Amniotic stem cell (primary cell): ENCODE measurements at places on chromosomes 16 and 17.

- no peak for DNase-seq
Observed at GRCh38 chr16:67054901-67055300, 26.0 kb downstream of the CBFB start.

DNA sequence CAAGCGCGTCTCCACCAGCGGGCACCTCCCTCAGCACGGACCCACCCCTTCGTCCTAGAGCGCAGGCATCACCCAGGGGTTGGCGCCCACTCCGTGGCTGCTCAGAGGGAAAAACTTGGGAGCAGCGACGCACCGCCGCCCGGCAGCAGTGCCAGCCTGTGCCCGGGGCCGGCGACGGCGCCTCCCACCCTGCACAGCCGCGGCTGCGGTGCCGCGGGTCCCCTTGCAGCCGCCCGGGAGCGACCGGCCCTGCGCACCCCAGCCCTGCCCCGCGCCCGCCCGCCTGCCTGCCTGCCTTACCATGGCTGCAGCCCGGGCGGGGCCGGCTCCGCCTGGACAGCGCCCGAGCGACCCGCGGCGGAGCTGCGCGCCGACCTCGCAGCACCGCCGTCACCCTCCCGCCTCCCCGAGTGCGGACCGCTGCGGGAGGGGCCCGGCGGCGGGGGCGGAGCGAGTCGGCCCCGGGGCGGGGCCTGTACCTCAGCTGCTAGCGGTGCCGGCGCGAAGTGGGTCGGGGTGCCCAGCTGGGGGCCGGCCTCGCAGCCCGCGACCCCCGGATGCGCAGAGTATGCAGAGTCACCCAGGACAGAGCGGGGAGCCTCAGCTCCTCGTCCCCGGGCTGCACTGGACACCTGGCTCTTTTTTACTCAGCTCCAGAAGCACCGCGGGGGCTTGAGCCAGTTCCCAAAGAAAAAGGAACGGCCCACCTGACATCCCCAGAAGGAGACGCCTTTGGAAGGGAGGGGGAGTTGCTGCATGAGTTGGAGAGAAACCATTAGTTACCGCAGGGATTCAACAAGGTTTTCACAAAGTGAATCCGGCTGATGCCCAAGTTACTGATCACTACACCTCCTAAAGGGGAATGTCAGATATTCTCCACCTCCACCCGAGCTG, 17.5 kb upstream of the MTMR4 start:
- no peak for DNase-seq

GRCh38 chr17:2018716-2019510, 6.2 kb downstream of the RTN4RL1 start:
- DNase-seq: no peak

GRCh38 chr17:65131240-65131639, 5.9 kb upstream of the RGS9 start:
- DNase-seq: no peak

DNA sequence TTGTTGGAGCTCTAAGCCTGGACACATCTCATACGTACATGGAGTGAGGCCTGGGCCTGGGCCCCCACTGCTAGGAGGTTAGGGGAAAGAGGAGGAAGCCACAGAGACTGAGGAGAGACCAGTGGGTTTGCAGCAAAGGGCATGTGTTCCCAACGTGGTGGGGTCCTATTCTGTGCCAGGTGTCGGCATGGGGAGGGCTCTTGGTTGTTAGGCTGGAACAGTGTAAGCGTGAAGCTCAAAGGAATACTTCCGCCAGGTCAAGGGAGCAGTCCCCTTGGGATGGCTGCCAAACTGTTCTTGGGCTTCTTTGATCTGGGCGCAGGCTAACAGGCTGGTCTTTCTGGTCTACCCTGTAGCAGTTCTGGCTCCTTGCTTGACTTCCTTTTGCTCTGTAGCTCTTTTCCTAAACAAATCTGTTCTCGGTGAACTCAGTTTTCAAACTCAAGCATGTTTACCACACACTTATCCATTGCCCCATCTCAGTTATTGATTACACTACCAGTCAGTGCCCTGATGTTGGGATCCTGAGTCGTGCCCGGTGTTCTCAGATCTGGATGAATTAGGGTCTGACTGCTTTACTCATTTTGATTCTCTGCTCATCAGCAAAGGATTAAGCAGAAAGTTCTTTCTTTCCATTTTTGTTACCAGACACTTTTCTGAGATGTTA, 36.4 kb downstream of the GPT2 start:
- no peak for DNase-seq

GRCh38 chr17:77127735-77128361, 12.9 kb upstream of the SEC14L1 start:
- no peak for DNase-seq

DNA sequence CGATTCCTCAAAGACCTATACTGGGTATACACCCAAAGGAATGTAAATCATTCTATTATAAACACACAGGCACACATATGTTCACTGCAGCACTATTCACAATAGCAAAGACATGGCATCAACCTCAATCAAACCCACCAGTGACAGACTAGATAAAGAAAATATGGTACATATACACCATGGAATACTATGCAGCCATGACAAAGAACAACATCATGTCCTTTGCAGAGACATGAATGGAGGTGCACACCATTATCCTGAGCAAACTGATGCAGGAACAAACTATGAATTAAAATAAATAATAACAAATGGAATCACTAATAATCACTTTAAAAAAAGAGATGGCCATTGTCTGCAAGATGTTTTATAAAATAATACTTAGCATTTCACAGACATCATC, 380.1 kb downstream of the GRIN2A start:
- DNase-seq: no peak

- DNase-seq: no peak
Observed at GRCh38 chr16:56641166-56641565, 2.7 kb downstream of the MT1A start.

DNA sequence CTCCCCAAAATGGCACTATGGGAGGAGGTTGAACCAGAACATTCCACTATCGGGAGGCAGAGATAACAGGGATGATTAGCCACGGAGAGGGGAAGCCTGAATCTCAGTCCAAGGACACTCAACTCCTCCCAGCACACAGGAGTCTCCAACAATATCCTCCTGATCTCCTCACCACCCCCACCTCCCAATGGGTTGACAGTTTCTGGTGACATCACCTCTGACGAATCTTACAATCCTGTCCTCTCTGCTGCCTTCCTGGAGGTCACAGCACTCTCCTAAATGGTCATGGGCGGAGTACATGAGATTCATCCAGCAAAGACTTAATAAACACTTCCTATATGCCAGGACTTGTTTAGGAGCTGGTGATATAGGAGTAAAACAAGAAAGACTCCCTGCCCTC, 80.9 kb downstream of the SLC6A2 start:
- no peak for DNase-seq

DNA sequence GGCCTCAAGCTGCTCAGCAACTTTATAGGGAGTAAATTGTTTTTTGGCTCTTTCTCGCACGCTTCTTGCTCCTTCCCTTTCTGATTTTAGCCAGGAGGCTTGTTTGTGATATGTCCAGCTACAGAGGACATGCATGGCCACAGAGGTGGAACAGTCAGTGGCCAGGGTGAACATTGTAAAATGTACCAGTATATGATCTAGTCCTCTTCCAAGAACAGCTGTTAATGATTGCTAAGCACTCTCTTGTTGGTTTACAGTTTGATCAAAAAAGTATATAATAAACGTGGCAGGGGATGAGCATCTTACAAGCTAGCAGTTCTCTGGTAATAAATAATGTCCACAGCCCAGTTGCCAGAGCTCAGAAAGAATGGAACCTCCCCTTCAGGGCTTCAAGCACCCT, 461.7 kb upstream of the DYNLRB2 start:
- DNase-seq: no peak

GRCh38 chr16:28145796-28146195, 66.0 kb downstream of the XPO6 start:
- DNase-seq: no peak

- peak; percentile 61 for DNase-seq
Observed at GRCh38 chr16:53768593-53768992, 64.6 kb downstream of the FTO start.

- no peak for DNase-seq
Observed at GRCh38 chr16:89924297-89924924, 1.3 kb downstream of the TUBB3 start.

GRCh38 chr16:69563605-69564580, 1.9 kb upstream of the NFAT5 start:
- DNase-seq: no peak

DNA sequence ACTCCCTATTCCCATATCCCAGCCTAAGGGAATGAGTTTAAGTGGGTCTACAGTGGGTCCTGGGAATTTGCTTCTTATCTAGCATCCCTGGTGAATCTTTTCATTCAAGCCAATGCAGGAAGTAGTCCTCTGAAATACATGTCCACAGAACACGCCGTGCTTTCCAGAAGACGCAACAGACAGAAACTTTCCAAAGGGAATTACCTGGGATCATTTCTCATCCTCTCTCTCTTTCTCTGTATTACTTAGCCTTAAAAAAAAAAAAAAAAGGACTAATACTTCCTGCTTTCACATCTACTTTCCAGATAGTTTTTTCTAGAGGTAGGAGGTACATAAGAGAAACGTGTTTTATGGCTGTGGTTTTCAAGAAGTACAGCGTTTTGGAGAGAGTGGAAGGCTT, 499.0 kb downstream of the MAF start:
- DNase-seq: no peak

- DNase-seq: no peak
Observed at GRCh38 chr16:49366669-49367068, 6.9 kb upstream of the C16orf78 start.

- no peak for DNase-seq
Observed at GRCh38 chr16:88022076-88023042, 71.1 kb downstream of the BANP start.

DNA sequence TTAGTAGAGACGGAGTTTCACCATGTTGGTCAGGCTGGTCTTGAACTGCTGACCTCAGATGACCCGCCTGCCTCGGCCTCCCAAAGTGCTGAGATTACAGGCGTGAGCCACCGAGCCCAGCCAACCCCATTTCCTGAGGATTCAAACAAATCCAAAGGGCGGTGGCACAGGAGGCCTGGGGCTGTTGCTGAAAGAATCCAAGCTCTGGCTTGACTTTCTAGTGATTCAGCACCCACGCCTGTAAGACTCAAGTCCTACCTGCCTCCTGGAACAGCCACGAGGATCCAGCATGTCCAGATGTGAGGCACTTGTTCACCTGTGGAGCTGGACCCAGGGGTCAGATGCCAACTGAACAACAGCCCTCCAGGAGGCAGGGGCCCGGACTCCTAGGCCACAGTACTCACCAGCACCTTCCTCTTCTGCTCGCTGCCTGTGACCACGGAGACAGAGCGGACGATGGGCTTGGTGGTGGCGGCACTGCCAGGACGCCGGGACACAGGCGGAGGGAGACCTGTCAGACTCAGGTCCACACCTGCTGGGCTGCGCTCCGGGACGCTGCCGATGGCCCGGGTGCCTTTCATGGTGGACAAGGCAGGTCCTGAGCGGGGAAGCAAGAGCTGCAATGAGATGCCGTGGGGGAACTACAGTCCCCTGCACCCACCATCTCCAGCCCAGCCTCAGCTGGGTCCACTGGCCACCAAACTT, 3.1 kb downstream of the CEP131 start:
- DNase-seq: no peak

DNA sequence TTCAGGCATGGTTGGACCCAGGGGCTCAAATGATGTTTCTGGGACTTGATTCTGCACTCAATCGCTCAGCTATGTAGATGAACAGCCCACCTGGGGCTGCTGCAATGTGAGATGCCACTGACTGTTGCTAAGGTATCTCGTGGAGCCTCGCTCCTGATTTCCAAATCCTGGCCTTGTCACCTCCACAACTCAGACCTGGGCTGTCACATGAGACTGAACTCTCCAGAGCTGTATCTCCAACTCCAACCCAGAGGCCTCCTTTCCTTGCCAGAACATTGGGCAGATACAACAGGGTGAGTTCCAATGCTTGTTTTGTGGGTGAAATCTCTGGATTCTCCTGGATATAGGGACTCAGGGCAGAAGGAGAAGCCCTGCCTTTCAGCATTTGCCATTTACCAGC, 79.5 kb downstream of the GNAO1 start:
- no peak for DNase-seq

DNA sequence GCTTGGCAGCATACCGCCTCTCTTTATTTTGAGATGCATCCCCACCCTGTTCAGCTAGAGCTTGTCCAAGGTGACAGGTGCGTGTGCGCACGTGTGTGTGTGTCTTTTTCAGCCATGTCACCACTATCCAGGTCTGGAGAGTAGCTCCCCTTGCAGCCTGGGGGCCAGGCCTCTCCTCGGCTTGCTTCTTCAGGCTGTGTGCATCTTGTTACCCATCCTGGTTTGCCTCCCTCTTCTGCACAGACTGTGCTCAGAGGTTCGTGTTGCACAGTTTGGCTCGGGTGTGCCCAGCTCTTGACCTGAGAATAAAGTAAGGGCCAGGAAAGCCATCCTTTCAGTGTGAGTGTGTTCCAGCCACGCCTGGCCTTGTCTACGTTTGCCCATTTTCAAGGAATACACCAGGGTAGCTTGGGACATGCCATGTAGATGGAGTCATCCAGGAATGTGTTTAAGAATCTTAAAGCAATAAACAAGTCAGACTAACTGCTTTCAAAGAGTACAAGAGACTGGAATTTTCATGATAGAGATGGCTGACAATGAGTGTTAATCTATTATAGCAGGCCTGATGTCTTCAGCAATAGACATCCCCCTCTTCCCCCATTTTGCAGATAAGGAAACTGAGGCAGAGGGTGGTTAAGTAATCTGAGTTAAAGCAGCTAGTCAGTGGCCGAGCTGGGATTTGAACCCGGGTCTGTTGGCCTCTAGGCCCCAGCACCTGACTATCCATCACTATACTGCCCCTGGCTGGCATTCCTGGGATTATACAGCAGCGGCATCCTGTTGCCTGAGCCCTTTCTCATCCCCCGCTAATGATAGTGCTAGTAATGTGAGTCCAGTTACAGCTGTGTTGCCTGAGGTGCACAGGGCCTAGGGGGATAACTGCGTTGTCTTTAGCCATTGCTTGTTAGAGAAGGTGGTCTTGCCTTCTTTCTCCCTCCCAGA, 77.9 kb downstream of the KSR1 start:
- DNase-seq: peak; percentile 53

DNA sequence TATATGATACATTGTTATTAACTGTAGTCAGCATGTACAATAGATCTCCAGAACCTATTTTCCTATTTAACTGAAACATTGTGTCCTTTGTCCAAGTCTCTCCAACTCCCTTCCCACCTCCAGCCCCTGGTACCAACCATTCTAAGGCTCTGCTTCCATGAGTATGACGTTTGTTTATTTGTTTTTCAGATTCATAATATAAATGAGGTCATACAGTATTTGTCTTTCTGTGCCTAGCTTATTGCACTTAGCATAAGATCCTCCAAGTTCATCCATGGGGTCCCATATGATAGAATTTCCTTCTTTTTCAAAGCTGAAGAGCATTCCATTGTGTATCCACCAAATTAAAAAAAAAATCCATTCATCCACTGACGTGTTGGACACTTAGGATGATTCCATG, 39.4 kb downstream of the OTOA start:
- DNase-seq: no peak

DNA sequence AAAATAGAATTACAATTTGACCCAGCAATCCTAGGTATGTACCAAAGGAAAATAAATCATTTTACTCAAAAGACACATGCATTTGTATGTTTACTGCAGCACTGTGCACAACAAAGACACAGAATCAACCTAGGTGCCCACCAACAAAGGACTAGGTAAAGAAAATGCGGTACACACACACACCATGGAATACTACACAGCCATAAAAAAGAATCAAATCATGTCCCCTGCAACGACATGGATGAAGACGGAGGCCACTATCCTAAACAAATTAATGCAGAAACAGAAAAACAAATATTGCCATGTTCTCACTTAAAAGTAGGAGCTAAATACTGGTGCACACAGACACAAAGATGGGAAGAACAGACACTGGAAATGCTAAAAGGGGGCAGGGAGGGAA, 36.2 kb downstream of the BRD7 start:
- DNase-seq: no peak

- no peak for DNase-seq
Observed at GRCh38 chr17:48202959-48203358, 95.4 kb downstream of the SNX11 start.

GRCh38 chr17:12637745-12638651, 27.7 kb upstream of the MYOCD start:
- DNase-seq: no peak
